ENCODE measurements at places on chromosomes 12 and 14. TPM values are rescaled to one million over a fixed set of nuclear protein-coding genes. Genes with fewer than 3 reads are reported as not detected.

DNA sequence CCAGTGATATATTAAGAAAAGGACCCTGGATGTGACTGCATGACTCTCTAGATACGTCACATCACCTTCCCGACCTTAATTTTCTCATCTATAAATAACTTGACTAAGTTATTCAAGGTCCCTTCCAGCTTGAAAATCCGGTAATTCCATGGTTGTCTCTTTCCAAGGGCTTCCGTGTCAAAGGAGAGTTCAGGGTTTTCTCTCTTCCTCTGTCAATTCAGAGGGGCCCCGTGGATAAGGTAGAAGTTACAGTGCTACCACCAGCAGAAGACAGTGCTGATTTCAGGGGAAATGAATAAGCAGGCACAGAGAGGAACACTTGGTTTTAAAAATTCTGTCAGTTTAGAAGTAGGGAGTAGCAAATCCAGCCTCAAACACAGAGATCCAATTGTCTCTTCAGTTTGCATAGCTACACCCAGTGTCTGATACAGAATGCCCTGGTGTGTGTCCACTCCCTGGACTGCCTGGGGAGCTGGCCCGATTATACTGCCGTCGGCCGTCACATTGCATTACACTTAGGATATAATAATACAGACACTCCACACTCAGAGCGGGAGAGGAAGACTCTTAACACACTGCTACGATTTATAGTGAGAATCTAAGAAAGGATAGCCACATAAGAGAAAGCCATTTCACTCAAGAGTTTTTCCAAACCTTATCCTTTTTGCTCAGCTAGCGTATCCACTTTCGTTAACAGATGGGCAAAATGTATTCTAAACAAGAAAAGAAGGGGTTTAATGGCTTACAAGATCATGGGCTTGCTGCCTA is 54.7 kb upstream of the GTF2A1 start:
- H3K36me3 ChIP-seq, result no peaks in the 10 kb centered on the region
- no peaks in the 10 kb centered on the region for H3K27me3 ChIP-seq
- H3K27ac ChIP-seq, result no peak overlapping the region
- DNase-seq, result no peak
- H3K4me3 ChIP-seq, result no peak overlapping the region

Gene TMTC1
- total RNA-seq, result 1.8 TPM

- no peaks in the 10 kb centered on the region for H3K4me1 ChIP-seq
- H3K4me3 ChIP-seq, result no peak overlapping the region
- H3K36me3 ChIP-seq, result no peaks in the 10 kb centered on the region
- peaks cover 2% of the 10 kb centered on the region for H3K27me3 ChIP-seq
- no peak overlapping the region for H3K27ac ChIP-seq
Measured at GRCh38 chr12:31029916-31030562, 43.6 kb upstream of the DDX11 start.

DNA sequence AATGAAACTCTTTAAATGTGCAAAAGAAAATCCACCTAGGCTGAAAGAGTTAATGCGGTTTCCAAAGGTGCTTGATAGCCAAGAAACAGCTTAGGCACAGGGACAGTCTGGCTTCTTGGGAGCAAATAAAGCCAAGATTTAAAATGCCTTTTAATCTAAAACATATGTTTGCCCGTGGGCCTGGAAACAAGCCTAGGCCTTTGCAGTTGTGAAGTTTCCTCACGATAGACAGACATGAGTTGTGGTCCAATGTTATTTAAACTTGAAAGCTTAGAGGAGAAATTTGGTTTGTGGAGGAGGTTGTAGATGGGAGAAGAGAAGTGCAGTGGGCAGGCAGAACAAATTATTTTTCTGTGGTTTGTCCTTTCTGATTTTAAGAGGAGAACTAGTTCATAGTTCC is 29.8 kb downstream of the PROX2 start:
- H3K27me3 ChIP-seq, result no peaks in the 10 kb centered on the region
- H3K27ac ChIP-seq, result no peak overlapping the region
- H3K4me1 ChIP-seq, result peaks cover 7% of the 10 kb centered on the region
- no peak for DNase-seq
- no peak overlapping the region for H3K4me3 ChIP-seq

- peaks cover 11% of the 10 kb centered on the region for H3K36me3 ChIP-seq
- H3K27me3 ChIP-seq, result no peaks in the 10 kb centered on the region
- no peak for DNase-seq
Measured at GRCh38 chr12:113232840-113233585, 11.7 kb downstream of the TPCN1 start.

DNA sequence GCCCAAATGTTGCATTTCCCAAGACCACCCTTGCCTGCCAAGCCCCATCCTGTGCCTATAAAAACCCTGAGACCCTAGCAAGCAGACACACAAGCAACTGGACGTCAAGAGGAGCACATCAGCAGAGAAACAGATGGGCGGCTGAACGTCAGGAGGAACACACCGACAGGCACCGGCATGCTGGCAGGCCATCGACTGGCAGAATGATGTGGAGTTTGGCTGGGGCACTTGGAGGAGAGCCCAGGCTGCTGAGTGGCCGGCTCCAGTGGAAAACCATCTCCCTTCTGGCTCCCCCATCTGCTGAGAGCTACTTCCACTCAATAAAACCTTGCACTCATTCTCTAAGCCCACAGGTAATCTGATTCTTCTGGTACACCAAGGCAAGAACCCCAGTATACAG is 130.1 kb downstream of the SLC41A2 start:
- no peak for DNase-seq
- H3K27me3 ChIP-seq, result no peaks in the 10 kb centered on the region
- H3K4me1 ChIP-seq, result no peaks in the 10 kb centered on the region
- no peak overlapping the region for H3K4me3 ChIP-seq
- no peaks in the 10 kb centered on the region for H3K36me3 ChIP-seq
- H3K27ac ChIP-seq, result no peak overlapping the region

DNA sequence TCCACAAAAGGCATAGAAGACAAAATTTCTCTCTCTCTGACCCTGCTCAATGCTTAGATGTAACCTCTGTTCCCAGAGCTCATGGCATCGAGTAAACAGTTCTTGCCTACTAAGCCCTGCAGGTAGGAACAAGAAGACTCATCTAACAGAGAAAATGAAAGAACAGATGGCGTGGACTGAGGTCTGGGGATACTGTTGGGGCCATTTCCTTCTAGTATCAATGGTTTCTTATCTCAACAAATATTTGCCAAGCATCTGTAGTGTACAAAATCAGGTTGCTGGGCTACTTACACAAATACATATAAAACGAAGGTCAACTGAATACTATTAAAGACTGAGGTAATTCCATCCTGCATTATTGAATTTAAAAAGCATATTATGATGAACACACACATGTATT is 93.3 kb downstream of the RIMBP2 start:
- no peaks in the 10 kb centered on the region for H3K4me1 ChIP-seq
- DNase-seq, result no peak
- no peak overlapping the region for H3K27ac ChIP-seq
- peaks cover 27% of the 10 kb centered on the region for H3K27me3 ChIP-seq

Gene EMC9
- total RNA-seq, result 78.7 TPM

DNA sequence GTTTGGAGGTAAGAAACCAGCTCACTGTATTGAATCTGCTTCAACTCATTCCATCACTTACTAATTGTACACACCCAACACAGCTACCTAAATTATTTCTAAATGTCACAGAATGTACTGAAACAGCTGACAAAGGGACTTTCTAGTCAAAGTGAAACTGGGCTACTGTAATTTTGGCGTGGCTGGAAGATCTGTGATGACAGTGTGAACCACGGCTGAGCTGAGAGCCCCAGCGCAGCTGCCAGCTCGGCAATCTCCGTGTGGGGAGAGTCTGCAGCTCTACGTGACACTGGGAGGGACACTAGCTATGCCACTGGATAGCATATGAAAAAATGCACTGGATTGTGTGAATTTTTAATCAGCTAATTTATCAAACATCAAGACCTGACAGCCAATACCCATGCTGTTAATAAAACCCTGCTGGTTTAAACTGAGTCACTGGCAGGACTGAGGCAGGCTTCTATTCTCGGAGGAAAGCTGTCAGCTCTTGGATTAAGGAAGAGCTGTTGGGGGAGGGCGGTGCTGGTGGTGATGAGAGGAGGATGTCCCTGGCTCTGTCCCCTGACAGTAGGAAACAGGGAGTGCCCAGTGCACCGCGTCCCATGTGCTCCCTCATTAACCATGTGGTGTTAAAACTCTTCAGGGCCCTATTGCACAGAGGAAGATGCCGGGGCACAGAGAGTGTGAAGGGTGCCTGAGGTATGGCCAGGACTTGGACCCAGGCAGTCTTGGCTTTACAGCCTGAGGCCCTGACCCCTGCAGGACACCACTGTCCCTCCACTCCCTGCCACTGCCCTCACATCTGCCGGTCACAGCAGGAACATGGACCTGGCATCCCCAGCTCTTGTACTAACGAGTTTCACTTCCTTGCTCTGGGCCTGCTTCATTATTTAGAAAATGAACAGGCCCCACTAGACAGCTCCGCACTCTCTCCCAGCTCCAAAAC is 13.3 kb downstream of the SLC15A4 start:
- peaks cover 12% of the 10 kb centered on the region for H3K36me3 ChIP-seq
- no peak for DNase-seq
- H3K27me3 ChIP-seq, result no peaks in the 10 kb centered on the region
- no peaks in the 10 kb centered on the region for H3K4me1 ChIP-seq

DNA sequence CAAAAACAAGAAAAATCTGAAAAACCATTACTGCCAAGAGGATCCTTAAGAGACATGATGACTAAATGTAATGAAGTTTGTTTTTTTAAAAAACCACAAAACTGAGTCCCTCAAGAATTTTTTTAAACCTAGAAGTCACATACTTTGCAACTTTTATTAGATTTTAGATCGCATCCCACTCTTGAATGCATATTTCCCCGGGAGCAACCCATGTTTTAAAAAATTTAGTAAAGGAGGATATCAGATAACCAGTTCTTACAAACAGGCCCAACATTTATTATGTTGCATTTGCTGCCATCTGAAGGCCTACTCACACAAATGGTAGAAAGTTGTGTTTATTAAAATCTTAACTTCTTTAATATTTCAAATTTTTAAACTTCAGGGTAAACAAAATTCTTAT is 44.3 kb upstream of the CCT2 start:
- H3K27ac ChIP-seq, result no peak overlapping the region
- H3K36me3 ChIP-seq, result no peaks in the 10 kb centered on the region
- H3K4me3 ChIP-seq, result no peak overlapping the region
- H3K27me3 ChIP-seq, result no peaks in the 10 kb centered on the region
- H3K4me1 ChIP-seq, result no peaks in the 10 kb centered on the region

DNA sequence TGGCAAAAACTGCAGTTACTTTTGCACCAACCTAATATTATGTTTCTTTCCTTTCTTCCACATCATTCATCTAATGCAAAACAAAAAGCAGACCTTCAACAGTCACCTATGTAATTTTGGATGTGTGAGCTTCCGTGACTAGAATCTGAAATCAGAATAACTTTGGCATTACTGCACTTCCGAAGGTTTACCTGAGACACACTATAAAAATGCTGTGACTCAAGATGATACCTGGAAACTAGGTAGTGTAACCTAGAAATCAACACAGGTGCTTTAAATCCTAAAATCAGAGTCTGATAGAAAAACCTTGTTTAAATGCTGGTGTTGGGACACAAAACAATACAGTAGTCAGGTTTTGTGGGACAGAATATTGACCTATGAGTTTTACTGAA is 2.2 kb downstream of the BTBD7 start:
- H3K36me3 ChIP-seq, result no peaks in the 10 kb centered on the region
- peak overlapping the region; percentile 56 for H3K27ac ChIP-seq
- H3K4me1 ChIP-seq, result peaks cover 55% of the 10 kb centered on the region
- no peaks in the 10 kb centered on the region for H3K27me3 ChIP-seq

GRCh38 chr12:53751336-53752191 is at the start of gene CISTR:
Gene CISTR (minus strand): TSS chr12:53751979.
- H3K4me3 ChIP-seq, result peak within 1 kb of the TSS; percentile 38
- peaks cover 9% of the 10 kb centered on the region for H3K27me3 ChIP-seq
- no peak within 1 kb of the TSS for H3K27ac ChIP-seq
- no peak for DNase-seq
- H3K4me1 ChIP-seq, result peaks cover 18% of the 10 kb centered on the region

GRCh38 chr14:72946491-72946890 is 20.2 kb downstream of the DCAF4 start:
- H3K36me3 ChIP-seq, result peaks cover 18% of the 10 kb centered on the region
- no peak overlapping the region for H3K27ac ChIP-seq
- H3K4me3 ChIP-seq, result no peak overlapping the region
- DNase-seq, result no peak
- no peaks in the 10 kb centered on the region for H3K4me1 ChIP-seq

GRCh38 chr14:103960457-103961055 is 18.2 kb upstream of the RD3L start:
- H3K4me1 ChIP-seq, result no peaks in the 10 kb centered on the region
- DNase-seq, result no peak
- no peak overlapping the region for H3K27ac ChIP-seq
- no peak overlapping the region for H3K4me3 ChIP-seq

Gene OR6C70
- total RNA-seq, result not detected

Gene SOX5
- 76.4 TPM for total RNA-seq

DNA sequence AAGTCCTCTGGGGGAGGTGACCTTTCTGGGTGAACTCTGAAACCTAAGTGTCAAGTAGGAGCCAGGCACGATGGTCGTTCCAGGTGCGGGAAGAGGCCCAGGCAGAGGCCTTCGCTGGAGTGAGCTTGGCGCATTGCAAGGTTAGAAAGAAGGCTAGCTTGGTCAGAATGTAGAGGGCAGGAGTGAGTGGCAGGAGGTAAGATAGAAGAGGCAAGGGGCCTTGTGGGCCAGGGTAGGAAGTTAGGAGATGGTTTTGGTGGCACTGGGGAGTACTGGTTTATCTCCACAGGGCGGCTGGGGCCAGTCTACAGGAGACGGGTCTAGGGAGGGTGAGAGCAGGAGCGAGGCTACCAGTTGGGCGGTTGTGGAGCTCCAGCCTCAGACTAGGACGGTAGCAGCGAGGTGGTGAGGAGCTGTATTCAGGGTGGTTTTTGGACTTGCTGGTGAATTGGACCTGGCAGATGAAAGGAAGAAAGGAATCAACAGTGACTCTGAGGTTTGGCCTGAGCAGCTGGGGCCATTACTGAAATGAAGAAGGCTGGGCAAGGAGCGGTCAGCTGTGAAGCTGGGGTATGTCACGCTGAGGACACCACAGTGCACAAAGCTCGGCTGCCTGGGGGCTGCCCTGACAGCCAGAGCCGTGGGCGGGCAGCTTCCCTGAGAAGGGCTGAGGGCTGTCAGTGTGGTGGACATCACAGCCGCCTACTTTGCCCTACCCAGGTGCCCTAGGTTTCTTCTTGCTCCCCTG is 9.0 kb downstream of the MLXIP start:
- H3K27me3 ChIP-seq, result no peaks in the 10 kb centered on the region
- DNase-seq, result no peak
- no peak overlapping the region for H3K27ac ChIP-seq
- H3K4me3 ChIP-seq, result no peak overlapping the region
- H3K36me3 ChIP-seq, result peaks cover 11% of the 10 kb centered on the region

- no peak overlapping the region for H3K27ac ChIP-seq
- no peaks in the 10 kb centered on the region for H3K4me1 ChIP-seq
- no peaks in the 10 kb centered on the region for H3K27me3 ChIP-seq
- no peak overlapping the region for H3K4me3 ChIP-seq
- no peaks in the 10 kb centered on the region for H3K36me3 ChIP-seq
Measured at GRCh38 chr12:110937104-110937641, 16.8 kb upstream of the MYL2 start.

Data from HepG2 (cell line).